Right lung (tissue), 10 donors: ENCODE measurements at places on chromosomes 5 and 9. TPM values are rescaled to one million over a fixed set of nuclear protein-coding genes. Genes with fewer than 3 reads are reported as not detected.

The CARTPT gene
- polyA plus RNA-seq, result not detected

DNA sequence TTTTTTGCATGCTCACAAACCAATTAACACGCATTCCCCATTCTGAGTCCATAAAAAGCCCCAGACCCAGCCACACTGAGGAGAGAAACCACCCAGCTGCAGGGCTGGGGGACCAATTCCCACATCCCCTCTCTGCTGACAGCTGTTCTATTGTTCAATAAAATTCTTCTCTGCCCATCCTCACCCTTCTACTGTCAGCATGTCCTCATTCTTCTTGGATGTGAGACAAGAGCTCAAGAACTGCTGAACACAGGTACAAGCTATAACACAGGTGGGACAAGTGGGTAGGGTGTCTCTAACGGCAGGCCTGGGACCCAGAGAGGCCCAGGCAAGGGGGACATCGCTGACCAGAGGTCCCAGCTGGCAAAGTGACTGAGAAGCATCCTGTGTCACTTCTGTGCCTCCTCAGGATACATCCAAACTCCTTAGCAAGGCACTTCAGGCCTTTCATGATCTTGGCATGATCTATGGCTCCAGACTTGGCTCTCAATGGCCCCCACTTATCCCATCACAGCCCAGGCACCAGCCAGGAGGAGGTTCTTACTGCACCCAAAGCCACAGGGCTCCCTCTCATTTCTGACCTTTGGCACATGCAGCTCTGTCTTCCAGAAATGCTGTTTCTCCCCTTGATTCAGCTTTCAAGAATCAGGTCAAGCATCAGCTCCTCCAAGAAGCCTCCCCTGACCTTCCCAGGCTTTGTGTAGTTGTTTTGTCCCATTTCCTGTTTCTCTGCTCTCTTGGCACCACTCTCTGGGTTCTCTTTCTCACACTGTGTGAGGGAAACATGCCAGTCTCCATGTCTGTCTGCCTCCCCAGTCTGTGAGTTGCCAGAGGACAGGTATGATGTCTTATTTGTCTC is 7.3 kb upstream of the ALDH1B1 start:
- DNase-seq, result no peak

The POC5 gene
- 20.3 TPM for polyA plus RNA-seq

The SPINK6 gene
- not detected for polyA plus RNA-seq

The GCNT4 gene
- 0.94 TPM for polyA plus RNA-seq

The PTGS1 gene
- polyA plus RNA-seq, result 5.5 TPM

- no peak for DNase-seq
These were observed 2.1 kb upstream of the WNK2 start for GRCh38 chr9:93181672-93182435.

DNA sequence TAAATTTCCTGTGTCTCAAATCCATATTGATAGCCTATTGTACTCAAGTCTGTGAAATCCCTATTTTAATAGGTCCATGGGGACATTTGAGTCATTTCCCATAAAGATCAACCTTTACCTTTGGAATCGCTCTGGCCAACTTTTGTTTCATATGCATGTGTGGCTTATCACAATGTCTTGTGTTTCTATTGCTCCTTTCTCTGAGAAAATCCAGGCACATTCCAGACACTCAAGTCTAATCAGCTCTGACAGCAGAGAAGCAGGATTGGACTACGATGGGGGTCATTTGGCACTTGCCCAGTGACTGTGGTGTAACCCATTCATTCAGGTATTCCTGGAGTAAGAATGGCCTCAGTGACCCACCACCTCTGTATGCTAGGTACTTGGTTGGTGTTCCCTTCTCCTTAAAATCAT is 48.4 kb downstream of the ACTBL2 start:
- DNase-seq, result no peak

DNA sequence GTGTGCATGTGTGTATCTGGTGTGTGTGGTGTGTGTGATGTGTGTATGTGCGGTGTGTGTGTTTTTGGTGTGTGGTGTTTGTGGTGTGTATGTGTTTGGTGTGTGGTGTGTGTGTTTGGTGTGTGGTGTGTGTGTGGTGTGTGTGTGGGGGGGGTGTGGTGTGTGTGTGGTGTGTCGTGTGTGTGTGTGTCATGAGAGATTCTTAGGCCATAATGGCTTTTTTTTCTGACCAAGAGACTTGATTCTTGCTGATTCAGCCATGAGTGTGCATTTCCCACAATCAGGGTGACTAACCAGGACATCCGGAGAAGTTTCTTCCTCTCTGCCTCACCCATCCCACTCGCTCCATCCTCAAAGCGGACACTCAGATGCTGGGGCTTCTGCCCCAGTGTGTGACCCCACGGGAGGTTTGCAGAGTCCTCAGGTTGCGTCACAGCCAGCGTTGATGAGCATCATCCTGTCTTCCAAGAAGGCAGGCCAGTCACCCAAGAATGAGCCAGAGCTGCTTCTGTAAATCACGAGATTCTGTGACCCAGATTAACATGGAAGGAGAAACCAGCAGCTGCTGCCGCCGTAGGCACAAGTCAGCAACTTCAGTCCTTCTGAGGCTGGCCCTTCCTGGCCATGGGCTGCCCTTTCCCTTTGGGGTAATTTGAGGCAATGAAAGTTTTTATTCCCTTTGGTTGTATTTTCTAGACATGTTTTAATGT is 12.5 kb upstream of the CTSL start:
- DNase-seq, result peak; percentile 38

DNA sequence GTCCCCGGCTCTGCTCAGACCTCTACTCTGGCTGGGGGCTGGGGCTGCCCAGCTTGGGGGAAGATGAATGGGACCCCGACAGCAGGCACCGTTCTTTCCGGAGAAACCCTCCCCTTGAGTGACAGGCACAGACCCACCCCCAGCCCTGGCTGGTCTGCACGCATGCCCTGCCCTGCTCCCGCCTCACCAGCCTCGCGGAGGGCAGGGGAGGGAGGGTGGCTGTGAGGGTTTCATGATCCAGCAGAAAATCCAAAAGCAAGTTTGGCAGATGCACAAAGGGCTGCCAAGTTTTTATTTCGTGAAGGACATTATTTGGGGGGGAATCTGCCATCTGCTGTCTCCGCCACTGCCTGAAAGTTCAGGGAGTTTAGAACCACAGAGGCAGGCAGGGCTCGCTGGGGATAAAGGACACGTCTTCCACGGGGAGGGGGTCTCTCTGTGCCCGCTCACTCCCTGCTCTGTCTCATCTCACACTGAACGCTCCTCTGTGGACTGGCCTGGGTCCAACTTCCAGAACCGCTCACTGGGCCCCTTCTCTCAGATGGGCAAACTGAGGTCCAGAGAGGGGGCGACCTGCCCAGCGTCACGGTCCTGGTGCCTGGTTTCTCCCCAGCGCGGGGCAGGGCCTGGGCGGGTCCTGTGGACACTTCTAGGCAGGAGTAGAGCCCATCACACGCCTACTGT is 92.9 kb downstream of the RXRA start:
- no peak for DNase-seq

- no peak for DNase-seq
These were observed 242.2 kb downstream of the PJA2 start for GRCh38 chr5:109167586-109167985.

The CEP78 gene
- 40.8 TPM for polyA plus RNA-seq

DNA sequence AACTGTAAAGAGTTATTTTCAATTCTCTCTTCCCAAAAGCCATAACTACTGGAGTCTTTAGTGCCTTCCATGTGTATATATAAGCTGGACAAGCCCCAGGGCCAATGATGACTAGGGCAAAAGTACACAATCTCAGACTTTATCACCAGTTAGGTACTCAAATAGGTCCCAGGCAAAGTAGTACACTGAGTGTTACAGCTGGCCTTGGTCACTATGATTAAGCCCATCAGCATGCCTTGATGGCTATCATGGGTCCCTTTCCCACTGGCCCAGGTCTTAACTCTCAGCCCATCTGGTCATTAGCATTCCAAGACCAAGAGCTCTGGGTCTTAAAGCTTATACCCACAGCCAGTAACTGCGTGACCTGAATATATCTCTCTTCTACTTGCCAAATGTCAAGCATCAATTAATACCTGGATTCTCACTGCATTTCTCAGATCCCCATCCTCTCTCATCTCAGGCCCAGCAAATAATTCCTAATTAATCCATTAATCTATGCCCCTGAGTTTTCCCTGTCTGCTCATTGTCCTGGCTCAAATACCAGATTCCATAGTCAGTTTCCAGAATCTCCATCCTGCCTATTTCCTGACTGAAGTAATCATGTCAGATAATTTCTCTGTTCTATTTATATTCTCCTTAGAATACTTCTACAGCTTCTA is 62.3 kb downstream of the NR6A1 start:
- DNase-seq, result no peak

The SLC22A4 gene
- 3.1 TPM for polyA plus RNA-seq

DNA sequence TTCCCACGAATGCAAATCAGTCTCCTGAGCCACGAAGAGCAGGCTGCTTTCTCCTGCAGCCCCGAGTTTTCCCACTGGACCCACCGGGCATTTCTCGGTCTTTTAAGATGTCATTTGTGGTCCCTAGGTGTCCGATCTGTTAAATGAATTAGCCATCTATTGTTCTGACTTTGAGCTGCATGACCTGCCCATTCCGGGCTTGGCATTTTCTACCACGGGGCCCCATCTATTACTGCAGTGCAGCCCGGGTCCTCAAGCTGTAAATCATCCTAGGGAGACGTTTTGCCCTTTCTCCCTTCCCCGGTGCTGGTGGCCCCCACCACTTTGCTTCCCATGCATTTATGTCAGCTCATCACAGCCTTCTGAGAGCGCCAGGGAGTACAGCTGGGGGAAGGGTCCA is 405.4 kb downstream of the IRX1 start:
- DNase-seq, result no peak

The VLDLR gene
- 19.8 TPM for polyA plus RNA-seq

The CHSY3 gene
- 6.3 TPM for polyA plus RNA-seq

DNA sequence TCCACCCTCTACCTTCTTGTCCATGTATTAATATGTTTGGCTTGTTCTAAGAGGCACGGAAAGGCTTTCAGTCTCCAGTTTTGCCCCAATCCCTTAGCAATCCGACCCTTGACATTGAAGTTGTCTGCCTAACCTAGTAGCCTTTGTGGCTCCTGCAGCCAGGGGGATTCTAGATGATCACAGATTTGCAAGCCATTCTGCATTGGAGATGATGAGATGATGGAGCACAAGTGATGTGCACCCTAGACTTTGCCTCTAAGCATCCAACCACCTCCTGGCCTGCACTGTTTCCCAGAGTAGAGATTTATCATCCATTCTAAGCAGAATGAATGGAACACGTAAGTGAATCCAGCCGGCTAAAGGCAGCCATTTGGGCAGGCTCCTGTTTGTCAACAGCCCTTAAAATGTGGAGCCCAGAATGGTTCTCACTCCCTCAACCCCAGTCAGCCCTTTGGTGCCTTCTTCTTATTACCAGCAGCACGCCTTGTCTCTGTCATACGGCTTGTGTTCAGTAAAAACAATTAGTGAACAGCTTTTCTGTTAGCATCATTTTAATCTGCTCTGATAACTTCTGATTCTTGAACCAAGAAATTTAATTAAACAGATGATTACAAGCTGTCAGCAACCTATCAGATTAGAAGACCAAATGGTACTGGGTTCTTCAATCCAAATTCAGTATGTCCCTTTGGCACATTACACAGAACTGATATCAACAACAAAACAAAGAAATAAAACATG is 5.7 kb upstream of the TRAF1 start:
- no peak for DNase-seq

DNA sequence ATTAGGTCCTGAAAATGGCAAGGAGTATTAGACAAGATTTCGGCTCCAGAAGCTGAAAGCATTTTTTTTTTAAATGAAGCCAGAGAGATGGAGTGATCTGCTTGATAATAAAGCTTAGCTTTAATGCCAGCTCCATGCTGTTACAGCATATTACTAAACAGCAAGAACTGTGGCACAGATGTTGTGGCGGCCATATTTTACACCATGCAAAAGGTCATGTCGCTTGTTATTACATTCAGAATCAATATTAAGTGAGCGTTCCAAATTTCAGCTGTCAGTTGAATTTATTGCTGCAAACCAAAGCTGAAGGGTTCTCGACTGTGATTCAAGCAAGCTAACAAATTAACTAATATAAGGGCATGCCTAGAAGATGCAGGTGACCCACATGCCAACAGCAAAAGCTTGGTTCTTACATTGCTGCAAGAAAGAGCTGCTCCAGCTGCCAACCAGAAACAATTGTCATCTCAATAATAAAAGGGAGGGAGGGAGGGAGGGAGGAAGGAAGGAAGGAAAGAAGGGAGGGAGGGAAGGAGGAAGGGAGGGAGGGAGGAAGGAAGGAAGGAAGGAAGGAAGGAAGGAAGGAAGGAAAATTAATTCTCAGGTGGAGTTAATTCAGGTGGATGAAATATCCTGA is 517.7 kb upstream of the WWC1 start:
- DNase-seq, result no peak

DNA sequence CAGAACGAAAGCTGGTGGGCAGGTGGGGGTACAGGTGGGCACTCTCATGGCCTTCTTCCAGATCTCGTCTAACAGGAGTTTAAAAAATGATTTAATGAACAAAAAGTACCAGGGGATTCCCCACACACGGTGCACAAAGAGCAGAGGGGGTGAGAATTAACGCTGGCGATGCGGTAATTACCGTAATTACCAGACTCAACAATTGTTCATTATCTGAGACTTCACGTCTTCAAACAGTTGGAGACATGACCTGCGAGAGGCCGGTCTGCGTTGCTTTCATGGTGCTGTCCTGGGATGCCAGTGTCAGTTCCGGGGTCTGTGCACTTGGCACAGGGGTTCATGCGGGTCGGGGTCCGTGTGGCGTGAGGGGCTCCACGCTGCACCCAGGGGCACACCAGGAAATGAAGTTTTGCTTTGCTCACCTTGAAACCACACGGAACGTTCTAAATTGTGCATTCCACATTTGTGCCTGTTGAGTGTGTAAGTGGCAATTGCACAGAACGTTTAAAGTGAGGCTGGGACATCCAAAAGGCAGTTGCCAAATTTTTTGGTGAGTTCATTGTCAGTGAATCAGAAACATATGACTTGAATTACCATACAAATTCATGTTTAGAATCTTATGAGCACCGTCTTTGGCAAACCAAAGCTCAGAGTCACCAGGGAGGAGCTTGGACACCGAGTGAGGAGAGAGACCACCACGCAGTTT is 256.4 kb upstream of the IRX1 start:
- DNase-seq, result no peak

GRCh38 chr5:179668391-179668790 is 12.4 kb downstream of the CBY3 start:
- peak; percentile 10 for DNase-seq

DNA sequence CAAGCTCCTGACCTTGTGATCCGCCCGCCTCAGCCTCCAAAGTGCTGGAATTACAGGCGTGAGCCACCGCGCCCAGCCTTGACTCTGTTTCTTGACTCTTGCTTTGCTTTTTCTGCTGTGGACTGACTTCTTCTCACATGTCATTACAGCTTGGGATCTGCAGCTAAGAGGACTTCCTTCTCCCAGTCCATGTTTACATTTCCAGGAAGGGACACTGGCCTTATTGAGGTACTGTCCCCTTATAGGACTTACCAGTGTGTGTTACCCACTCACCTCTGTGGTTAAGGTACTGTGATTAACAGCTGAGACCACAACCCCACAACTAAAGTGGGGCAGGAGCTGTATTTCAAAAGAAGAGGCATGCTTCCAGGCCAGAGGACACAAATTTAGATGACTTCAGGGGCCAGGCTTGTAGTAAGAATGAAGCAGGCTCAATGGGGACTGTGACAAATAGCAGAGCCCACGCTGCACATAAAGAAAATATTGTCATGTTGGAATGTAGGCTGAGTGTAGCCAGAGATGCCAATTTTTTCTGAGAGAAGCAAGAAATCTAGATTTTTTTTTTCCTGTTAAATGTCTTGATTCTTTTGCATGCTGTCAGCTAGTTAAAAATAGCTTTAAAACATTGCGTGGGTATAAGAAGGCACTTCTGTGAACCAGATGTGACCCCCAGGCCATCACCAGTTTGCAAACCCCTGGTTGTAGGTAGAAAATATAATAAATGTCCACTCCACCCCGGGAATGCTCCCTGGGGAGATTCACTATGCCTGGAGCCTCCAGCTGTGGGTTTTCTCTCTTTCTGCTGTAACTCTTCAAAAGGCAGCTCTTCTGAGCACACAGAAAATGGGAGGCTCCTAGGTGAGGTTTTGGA is 75.0 kb downstream of the PTPDC1 start:
- no peak for DNase-seq
